ENCODE measurements at places on chromosomes 3 and 15.

DNA sequence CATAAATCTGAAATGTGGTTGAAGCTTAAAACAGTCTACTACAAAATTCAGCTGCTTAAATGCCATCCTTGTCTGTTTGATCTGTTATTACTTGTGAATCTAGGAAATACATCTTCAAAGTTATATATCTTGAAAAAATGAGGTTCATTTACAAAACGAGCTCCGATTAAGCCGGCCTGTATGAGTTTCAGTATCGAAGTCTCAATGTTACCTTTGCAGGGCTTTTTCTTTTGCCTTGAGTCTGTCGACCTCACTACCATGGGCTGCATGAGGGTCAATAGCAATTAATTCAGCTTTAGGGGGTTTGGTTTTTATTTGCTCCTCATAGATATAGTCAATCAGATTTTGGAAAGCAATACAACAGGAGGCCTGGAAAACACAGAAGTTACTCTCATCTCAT, 23.2 kb downstream of the ERICH6 start:
- DNase-seq: no peak

DNA sequence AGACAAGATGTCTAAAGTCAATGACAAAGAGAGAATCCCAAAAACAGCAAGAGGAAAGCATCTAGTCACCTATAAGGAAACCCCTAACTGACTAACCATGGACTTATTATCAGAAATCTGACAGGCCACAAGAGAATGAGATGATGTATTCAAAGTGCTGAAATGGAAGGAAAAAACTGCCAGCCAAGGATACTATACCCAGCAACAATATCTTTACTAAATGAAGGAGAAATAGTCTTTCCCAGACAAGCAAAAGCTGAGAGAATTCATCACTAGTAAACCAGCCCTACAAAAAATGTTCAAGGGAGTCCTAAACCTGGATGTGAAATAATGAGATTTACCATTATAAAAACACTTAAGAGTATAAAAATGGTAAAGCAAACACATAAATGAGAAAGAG, 128.0 kb downstream of the SATB1 start:
- no peak for DNase-seq

- no peak for DNase-seq
These were observed 14.1 kb downstream of the MRPS22 start for GRCh38 chr3:139357899-139358298.

DNA sequence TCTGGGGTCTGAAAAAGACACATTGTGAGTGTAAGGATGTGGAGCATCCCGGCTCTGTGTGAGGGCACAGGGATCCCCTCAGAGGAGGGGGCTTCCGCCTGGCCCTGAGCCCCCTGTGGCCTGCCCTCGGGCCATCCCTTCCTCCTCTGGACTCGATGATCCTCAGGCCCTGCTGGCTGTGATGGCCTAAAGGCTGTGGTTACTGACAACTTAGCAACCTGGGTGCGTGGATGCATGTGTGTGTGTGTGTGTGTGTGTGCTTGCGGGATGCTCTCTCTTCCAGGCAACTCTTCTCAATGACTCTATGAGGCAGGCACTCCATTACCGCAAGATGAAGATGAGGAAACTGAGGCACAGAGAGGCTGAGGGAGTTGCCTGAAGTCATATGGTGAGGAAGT, 66.0 kb downstream of the ASB7 start:
- DNase-seq: no peak

GRCh38 chr15:65233696-65234095, 22.4 kb upstream of the CILP start:
- DNase-seq: no peak

- DNase-seq: no peak
These were observed 106.5 kb downstream of the LIPC start for GRCh38 chr15:58538225-58538727.

- DNase-seq: no peak
These were observed 70.3 kb downstream of the TAMM41 start for GRCh38 chr3:11776346-11776745.

DNA sequence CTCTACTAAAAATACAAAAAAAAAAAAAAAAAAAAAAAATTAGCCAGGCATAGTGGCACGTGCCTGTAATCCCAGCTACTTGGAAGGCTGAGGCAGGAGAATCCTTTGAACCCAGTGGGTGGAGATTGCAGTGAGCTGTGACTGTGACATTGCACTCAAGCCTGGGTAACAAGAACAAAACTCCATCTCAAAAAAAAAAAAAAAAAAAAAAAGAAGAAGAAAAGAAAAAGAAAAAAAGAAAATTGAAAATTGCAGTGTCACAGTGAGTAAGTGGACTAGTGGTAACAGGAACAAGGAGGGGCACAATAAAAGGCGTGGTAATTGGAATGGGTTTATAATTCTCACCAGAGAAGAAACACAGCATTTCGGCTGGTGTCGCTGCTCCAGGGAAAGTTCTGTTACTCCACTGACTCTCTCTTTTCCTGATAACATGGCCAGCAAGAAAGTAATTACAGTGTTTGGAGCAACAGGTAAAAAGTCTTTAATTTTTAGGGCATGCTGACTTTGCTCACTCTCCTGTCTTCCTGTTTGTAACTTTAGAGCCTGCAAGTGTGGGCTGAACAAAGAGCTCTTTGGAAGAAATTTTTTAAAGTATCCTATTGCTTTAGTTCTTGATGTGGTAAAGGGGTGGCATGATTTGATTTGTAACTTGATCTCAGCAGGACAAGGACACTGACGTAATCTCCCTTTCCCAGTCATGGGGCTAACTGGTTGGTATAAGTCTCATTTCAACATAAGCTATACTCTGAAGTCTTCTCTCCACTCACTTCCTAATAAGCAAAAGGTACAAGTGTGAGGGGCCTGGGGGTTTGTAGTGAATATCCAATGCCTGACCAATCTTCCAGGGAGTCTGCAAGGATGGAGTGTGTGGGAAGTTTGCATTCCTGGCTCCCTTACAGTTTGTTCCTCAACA, 22.1 kb upstream of the TRA2B start:
- DNase-seq: peak; percentile 51

- no peak for DNase-seq
These were observed 55.0 kb upstream of the EPHA3 start for GRCh38 chr3:89052386-89052785.

DNA sequence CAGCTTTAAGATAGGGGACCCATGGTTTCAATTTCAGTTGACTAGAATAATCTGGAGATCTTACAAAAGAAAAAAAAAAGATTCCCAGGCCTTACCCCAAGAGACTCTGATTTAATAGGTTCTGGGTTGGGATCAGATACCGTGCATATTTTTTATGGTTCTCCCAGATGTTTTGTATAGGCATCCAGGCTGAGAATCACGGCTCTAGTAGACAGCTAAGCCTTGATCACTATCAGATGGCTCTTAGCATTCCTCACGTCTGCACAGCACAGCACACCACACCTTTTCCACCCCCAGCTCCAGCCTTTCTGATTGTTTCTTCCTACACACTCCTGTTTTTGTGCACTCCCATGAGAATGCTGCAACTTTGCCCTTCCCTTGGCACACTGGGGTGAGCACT, 40.8 kb downstream of the TMEM45A start:
- DNase-seq: no peak

DNA sequence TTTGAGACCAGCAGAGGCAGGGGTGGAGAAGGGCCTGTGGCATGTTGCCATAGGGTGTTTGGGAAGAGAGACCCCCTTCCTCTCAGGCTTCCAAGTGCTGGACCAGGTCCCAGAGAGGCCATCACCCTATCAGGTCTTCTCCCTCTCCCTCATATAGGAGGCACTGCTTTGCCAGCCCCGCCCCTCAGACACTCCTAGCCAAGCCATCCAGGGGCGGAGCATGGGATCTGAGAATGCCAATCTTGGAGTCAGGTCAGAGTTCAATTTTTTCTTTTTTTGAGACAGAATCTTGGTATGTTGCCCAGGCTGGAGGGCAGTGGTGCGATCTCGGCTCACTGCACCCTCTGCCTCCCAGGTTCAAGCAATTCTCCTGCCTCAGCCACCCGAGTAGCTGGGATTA, 32.7 kb downstream of the CRABP1 start:
- no peak for DNase-seq

- DNase-seq: no peak
These were observed 13.0 kb downstream of the CPN2 start for GRCh38 chr3:194337965-194338753.

- DNase-seq: no peak
These were observed 50.8 kb upstream of the PRR23E start for GRCh38 chr3:127141921-127142730.

DNA sequence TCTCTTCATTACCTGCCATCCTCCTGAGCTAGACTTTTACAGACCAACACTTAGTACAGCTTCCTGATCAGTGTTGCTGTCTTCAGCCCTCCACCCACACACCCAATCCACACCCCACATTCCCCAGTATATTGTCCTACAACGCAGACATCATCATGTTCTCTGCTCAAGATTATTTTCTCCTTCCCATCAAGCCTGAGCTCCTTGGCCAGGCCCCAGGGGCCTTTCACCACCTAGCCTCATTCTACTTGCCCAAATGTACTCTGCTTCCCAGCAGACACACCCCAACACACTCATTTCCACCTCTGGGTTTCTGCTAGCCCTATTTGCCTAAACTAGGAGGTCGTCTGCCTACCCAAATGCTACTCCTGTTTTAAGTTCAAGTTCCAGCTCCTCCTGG, 37.0 kb downstream of the DAPK2 start:
- DNase-seq: no peak

GRCh38 chr3:14019459-14019858, 105.2 kb downstream of the CHCHD4 start:
- DNase-seq: no peak

- DNase-seq: no peak
These were observed 2.5 kb downstream of the TIPARP start for GRCh38 chr3:156676768-156677479.

GRCh38 chr3:28745436-28745835, 396.8 kb upstream of the AZI2 start:
- DNase-seq: no peak

GRCh38 chr3:159996018-159996417, 7.4 kb downstream of the IL12A start:
- no peak for DNase-seq

DNA sequence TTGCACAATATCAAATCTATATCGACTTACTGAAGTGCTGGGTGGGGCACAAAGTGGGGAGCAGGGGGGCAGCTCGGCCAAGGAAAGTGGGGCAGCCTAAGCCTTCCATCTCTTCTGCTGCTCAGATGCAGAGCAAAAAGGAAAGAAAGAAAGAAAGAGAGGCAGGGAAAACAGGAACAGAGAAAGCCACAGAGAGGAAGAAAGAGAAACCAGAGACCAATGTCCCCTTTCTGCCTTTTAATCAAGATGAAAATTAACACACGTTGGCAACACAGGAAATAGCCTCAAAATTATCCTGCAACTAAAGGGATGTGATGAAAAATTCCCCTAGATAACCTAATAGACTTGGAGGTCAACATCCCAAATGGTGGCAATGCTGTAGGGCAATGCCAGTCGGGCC, 72.2 kb upstream of the RAD18 start:
- no peak for DNase-seq

DNA sequence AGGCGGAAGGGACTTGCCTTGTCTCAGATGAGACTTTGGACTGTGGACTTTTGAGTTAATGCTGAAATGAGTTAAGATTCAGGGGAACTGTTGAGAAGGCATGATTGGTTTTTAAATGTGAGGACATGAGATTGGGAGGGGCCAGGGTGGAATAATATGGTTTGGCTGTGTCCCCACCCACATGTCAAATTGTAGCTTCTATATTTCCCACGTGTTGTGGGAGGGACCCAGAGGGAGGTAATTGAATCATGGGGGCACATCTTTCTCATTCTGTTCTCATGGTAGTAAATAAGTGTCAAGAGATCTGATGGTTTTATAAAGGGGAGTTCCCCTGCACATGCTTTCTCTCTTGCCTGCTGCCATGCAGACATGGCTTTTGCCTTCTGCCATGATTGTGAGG, 89.2 kb downstream of the CGGBP1 start:
- DNase-seq: no peak

GRCh38 chr3:24589931-24590880, 95.6 kb upstream of the THRB start:
- DNase-seq: no peak

DNA sequence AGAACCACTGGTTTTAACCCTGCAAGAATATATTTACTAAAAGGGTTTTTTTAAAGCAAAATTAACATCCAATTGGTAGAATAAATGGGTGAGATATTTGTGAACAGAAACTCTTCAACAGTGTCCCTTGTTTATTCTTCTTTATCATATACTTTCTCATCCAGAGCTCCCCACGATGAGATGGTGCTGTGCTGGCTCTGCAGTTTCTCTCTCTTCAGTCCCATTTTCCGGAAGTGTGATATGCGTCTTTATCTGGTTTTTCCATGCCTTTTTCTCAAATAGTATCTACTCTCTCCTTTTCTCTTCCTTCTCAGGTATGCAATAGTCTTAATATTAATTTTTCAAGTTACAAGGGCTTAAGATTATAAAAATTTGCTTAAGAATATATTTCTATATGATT, 1.5 kb downstream of the EAF2 start:
- peak; percentile 16 for DNase-seq

DNA sequence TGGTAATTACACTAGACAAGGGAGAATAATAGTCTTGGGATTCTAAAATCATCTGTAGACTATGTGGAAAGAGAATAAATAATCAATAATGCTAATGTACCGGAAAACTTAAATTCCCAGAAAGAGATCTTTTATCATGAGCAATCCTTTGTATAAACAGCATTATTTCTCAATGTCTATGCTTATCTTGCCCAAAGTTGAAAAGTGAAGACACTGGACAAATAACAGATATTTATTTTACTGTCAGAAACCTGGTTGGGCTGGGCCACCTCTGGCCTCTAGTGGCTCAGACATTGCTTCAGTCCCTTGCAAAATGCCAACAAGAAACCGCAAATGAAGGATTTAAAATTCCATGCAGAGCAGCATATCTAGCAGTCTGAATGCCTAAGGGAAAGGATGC, 409.9 kb downstream of the FHIT start:
- DNase-seq: no peak

- DNase-seq: no peak
These were observed 16.6 kb downstream of the ABHD6 start for GRCh38 chr3:58254144-58254543.

- DNase-seq: no peak
These were observed 46.3 kb upstream of the SKOR1 start for GRCh38 chr15:67778968-67779548.

- no peak for DNase-seq
These were observed 465.0 kb downstream of the CNTN3 start for GRCh38 chr3:74149466-74149865.

GRCh38 chr15:38263996-38264395, 11.4 kb downstream of the SPRED1 start:
- DNase-seq: no peak

DNA sequence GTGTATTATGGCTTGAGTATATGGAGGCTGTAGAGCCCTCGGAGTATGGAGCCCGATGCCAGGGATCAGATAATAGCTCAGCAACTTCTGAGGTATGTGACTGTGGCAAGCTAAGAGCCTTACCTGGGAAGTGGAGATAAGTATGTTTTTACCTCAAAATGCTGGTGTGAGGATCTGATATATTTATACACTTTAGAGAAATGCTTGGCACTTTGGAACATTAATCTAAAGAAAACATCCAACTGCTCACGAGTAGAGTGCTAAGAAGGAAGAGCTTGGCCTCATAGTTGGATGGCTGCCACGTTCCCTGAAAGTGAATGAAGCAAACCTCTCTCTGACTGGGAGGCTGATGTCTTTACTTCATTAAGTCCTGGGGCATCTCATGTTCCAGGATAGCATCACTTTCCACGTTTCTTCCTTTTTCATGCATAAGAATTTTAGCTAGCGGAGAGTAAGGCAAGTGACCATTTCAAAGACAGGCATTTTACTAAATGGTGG, 58.9 kb upstream of the GOLGA8J start:
- no peak for DNase-seq
